ENCODE measurements at places on chromosomes 16 and 17.

GRCh38 chr17:63685041-63685440 is 14.9 kb downstream of the LIMD2 start:
- DNase-seq, result no peak

- DNase-seq, result peak; percentile 88
Observed at GRCh38 chr17:7560172-7561027, 1.3 kb upstream of the SENP3 start.

GRCh38 chr17:55673743-55674506 is 48.7 kb downstream of the TMEM100 start:
- DNase-seq, result no peak

DNA sequence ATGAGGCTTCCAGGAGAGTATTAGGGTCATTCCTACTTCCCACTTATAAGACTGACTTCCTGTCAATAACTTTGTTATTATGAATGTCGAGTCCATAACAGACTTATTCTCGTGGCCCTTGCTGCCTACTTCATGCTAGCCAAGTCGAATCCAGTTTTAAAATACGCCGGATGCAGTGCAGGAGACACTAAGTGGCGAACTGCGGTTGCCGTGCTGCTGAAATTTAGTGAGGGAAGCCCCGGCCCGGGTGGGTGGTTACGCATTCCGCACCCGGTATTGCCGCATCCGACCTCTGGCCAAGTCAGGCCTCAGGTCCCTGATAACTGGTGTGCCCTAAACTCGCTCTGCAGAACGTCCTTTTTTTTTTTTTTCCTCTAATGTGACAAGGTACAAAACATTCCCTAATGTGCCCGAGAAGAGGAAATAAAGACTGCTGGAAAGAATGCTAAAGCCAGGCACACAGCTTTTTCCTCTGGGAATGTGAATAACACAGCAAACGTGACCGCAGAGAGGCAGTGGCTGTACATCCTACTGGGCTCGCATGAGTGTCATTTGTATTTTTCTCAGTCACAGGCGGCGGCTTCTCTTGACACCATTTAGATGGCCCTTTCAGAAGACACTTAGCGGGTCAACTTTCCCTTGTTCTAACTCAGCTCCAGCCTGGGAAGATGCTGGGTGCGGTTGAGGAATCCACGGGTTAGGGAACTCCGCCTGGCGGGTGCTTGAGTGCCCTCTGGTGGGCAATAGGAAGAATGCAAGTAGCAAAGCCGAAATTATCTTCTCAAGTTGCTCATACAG is 7.1 kb upstream of the AKTIP start:
- peak; percentile 74 for DNase-seq

- no peak for DNase-seq
Observed at GRCh38 chr16:18803569-18804462, 2.5 kb upstream of the ARL6IP1 start.

DNA sequence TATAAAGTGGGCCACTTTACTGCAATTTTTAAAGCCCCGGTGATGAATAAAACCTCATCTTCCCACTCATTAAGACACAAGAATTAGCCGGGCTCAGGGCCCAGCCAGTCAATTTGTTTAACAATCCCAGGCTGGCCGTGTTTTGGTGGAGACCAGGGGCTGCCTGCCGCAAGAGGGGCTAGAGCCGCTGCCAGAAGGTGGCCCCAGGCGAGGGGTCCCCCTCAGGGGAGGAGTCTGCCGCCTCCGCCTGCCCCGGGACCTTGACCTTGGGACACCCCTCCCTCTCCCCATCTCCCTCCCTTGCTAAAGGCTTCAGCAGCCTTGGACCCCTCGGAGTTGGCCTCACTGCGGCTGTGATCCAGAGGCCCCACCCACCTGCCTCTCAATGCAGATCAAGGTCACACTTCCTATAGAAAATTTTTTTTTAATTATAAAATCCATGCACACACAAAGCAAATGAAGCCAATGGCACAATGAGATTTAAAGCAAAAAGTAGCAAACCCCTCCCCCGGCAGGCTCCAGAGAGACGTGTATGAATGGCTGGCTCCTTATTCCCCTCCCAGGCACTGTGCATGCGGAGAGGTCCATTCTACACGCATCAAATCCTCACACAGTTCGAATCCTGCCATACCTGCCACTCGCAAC is 23.0 kb upstream of the SLC38A10 start:
- DNase-seq, result no peak

DNA sequence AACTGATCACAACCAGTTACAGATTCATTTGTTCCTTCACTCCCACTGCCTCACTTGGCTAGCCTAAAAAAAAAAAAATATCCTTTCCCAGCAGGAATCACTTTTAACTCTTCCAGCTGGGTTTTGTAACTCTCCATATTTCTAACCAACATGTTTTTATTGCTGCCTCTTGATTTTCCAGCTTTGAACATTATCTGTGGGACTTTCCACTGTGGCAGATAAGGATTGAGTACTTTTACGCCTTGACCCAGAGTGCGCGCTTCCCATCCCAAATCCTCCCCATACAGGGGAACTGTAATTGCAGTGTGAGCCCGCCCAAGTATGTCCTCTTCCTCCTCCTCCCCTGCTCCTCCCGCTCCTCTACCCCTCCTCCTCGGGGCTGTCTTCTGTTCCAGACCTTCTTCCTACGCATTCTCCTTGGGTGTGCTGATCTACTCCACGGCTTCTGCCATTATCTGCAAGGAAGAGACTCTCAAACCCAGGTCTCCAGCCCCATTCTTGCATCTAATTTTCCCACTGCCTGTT is 43.4 kb downstream of the CYB5D2 start:
- DNase-seq, result no peak

DNA sequence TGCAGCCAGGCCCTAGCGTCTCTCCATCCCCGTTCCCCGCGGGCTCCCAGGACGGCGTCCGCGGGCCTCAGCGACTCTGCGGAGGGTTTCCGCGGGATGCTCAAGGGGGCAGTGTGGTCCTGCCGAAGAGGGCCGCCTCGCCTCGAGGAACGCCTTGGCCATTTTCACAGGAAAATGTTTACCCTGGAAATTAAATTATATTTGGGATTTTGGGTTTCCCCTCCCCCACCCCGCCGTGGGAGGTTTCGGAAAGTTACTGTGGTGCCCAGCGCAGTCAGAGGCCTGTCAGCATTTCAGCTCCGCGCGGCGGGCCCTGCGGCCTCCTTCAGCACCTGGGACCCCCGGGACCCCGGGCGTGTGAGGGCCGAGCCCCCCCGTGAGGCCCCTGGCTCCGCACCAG is 94.5 kb downstream of the PCTP start:
- peak; percentile 85 for DNase-seq

All from aorta (tissue), 5 donors.